CD8-positive, alpha-beta memory T cell (primary cell): ENCODE measurements at places on chromosomes 5 and 9.

- no peak for DNase-seq
Observed at GRCh38 chr5:141841378-141842180, 36.6 kb downstream of the PCDH1 start.

GRCh38 chr9:70494221-70494620 is 79.8 kb upstream of the KLF9 start:
- DNase-seq, result no peak

DNA sequence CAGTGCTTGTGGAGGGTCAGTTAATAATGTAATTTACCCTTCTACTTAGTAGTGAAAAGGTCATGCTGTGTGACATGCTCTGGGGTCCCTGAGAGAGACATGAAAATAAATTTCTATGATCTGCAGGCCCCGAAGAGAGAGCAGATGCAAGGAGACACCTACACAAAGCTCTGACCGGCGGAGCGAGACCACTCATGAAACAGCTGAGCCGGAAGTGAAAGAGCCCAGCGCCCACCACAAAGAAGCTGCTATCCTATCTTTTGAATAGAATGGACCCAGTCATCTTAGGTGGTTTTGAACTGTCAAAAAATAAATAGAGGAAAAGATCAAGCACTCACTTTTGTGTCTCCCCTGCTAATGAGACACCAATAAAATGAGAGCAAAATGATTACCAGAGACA is 190.0 kb downstream of the MED10 start:
- DNase-seq, result no peak

DNA sequence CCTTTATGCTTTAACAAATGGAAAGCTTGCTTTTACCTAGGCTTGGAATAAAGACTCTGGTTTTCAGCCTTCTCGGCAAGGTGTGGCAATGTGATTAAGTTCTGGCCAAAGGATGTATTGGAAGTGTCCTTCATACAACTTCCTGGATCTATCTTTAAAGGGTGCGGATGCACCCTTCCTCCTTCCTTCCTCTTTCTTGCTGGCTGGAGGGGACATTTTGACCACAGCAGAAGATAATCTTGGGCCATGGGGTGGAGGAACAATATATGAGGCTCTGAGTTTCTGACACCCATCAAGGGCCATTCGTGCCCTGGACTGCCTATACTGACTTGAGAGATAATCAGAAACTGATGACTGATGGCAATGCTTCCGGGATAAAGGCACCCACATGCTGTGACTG is 145.7 kb downstream of the ACER2 start:
- no peak for DNase-seq

- no peak for DNase-seq
Observed at GRCh38 chr9:22238809-22239684, 207.6 kb upstream of the DMRTA1 start.

DNA sequence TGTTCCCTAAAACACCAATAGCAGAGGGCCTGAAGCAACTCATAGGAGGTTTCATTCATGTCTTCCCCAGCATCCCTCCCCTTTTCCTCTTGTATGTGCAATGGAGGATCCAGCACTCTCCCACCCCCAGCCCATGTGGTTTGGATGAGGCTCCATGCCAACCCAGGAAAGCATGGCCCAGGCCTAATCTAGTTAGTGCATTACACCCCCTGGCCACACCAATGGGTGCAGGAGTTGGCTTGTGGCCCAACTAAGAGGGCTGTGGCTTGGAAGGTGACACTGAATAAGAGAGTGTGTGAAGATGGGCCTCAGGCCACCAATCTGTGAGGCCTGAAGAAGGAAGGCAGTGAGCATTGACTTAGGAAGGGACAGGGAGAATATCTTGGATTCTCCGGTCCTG is 70.8 kb upstream of the SMIM23 start:
- DNase-seq, result no peak

DNA sequence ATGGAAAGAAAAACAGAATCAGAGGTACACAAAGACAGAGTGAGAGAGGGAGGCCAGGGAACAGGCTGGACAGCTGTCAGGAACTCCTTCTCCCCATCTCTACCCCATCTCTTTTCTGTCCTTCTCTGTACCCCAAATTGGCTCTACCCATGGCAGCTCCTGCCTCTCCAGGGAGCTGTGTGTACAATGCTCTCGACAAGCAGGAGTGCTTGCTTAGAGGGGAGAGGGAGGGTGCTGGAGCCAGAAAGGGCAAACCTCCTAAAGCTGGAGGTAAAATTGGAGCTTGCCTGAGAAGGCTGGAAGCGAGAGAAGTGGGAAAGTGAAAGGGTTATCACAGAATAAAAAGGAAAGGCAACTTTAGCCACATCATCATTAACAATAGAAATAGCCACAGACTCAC is 6.4 kb downstream of the TPM2 start:
- no peak for DNase-seq

DNA sequence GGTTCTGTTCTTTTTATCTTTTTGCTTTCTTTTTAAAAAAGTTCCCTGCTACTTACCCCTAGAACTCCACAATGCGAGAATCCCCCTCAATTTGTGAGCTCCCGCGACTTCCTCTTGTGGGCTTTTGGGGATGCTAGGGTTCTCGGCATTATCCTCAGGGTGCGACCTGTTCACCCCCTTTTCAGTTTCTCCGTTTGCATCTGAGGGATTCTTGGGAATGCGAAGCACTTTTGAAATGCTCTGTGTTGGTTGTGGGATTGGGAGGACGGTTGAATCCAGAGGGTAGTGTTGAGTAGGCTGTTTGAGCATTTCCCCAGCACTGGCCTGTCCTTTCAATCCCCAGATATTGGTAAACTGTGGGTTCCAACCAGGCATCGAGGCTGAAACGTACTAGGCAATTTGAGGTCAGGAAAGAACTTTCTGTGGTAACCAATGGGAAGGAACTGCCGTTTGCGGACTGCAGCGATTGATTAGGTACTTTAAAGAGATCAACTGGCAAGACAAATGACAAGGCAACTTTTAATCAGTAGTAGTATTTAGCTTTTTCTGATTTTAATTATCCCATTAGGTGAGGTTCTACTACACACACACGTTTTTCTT is 415 bp downstream of the XRCC4 start:
- DNase-seq, result no peak

- no peak for DNase-seq
Observed at GRCh38 chr9:124442826-124443225, 7.4 kb upstream of the ADGRD2 start.

DNA sequence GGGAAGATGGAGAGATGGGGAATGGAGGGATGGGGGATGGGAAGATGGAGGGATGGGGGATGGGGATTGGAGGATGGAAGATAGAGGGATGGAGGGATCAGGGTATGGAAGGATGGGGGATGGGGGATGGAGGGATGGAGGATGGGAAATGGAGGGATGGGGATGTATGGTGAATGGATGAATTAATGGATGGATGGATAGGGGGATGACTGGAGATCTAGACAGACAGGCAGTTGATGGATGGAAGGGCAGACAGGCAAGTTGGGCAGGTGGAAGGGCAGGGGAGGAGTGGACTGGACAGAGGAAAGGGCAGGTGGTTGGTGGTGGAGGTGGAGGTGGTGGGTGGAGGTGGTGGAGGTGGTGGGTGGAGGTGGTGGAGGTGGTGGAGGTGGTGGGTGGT is 167.2 kb downstream of the C9orf50 start:
- no peak for DNase-seq

DNA sequence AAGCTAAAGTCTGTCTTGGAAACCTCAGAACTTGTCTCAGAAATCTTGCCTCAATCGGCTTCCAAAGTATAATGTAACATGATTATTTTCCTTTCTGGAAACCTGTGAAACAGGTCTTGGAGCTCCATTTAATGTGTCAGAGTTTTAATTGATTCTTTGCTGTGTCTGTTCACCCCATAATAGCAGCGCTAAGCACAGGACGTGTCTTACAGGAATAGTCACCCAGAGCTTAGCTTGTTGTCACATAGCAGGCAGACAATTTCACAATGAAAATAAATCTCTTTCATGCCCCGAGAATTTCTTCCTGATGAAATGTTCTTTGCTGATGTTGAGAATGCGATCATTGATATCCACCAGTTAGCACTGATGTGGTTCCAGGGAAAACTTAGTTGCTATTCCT is 40.2 kb upstream of the PTPN3 start:
- DNase-seq, result no peak

- no peak for DNase-seq
Observed at GRCh38 chr9:27367175-27367798, 70.3 kb upstream of the EQTN start.

DNA sequence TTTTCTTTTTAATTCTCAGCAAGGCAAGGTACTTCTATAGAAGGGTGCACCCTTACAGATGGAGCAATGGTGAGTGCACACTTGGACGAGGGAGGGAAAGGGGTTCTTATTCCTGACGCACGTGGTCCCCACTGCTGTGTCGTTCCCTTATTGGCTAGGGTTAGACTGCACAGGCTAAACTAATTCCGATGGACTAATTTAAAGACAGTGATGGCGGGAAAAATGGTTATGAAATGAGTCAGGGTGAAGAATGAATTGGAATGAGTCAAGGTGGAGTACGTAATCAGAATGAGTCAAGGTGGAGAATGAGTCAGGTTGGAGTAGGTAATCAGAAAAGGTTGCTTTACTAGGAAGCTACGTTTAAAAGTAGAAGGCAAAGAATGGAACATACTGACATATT is 2.1 kb upstream of the HMGCS1 start:
- DNase-seq, result no peak

- DNase-seq, result no peak
Observed at GRCh38 chr5:132816554-132816953, 3.5 kb downstream of the SOWAHA start.

DNA sequence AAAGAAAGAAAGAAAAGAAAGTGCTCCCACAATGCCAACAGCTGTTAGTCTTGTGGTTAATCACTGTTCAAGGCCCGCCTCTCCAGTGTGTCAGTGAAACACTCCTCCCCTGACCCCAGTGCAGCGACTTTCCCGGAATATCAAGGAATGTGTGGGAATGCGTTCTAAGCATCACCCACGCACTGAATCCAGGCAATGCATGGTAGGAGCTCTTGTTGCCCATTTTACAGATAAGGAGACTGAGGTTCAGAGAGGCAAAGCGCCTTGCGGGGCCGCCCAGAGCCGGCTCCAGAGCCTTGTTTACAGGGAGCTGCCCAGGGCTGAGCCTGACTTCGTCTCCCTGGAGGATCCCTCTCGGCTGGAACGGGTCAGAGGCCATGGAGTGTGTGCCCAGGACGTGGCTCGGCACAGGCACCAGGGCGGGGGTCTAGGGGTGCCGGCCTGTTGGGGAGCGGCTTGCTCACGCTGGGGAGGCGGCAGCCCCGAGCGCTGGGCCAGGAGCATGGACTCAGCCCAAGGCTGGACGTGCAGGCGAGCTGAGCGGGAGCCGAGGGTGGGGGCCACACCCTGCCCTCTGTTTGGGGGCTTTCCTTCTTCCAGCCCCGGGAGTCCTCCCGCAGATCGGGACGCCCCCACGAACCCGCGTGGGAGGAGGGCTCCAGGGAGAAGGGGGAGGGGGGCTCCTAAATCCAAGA is 823 bp downstream of the ST6GALNAC6 start:
- DNase-seq, result no peak

GRCh38 chr5:16082053-16082452 is 97.5 kb downstream of the MARCHF11 start:
- no peak for DNase-seq

DNA sequence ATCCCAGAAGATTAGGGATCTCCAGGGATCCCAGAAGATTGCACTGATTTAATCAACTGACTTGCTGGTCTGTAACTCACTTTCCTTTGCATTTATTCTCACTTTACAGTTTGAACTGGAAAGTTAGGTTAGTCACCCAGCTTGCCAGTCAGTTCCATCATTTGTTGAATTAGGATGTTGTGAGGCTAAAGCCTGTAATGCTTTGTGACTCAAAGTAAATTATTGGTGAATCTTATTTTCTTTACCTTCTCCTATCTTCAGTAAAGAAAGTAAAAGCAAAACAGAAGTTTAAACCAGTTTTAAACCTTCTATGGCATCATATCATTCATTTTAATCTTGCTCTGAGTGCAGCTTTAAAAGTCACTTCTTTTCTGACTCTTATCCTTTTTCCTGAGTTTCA is 85.8 kb downstream of the SLC44A1 start:
- DNase-seq, result no peak

GRCh38 chr5:31909073-31909472 is 265.0 kb downstream of the GOLPH3 start:
- no peak for DNase-seq

DNA sequence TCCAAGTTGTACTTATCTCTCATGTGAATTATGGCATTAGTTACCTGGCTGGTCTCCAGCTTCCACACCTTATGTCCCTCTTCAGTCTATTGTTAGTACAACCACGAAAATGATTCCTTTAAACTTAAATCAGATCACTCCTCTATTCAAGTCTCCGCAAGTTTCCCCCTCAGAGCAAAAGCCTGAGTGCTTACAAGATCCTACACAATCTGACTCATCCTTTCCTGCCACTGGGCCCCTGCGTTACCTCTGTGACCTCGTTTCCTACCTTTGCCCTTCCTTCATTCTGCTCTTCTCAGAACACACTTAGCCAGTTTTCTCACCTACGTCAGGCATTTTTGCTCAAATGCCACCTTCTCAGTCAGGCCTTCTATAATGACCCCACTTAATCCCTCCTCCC is 45.1 kb upstream of the GLIS3 start:
- DNase-seq, result no peak

- DNase-seq, result no peak
Observed at GRCh38 chr9:108972626-108973209, 38.5 kb downstream of the ABITRAM start.

- DNase-seq, result no peak
Observed at GRCh38 chr9:88234114-88234513, 95.8 kb upstream of the SPATA31C2 start.

- DNase-seq, result no peak
Observed at GRCh38 chr9:37534901-37535300, 41.3 kb downstream of the FBXO10 start.

DNA sequence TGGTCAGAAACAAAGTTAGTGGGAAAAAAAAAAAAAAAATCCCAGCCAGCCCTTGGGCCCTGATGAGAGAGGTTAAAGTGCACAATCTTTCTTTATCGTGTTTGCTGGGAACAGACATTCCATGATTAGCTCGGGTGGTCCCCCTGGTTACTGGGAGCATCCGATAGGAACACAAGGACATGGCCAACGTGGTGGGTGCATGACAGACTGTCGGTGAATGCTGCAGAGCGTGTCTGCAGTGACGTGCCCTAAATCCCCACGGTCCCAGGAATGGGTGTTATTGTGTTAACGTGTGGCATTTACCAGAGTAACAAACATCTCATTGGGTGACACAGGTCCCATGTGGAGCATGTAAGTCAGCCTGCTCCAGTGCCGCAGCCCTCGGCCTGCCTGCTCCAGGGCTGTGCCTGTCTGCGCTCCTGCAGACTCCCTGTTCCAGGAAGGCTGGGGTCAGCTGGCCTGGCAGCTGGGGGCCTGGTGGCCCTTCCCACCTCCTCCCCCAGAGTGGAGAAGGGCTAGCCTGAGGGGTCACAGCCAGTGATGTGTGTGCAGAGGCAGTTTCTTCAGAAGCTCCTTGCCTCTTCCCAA is 34.3 kb upstream of the TBC1D2 start:
- no peak for DNase-seq

DNA sequence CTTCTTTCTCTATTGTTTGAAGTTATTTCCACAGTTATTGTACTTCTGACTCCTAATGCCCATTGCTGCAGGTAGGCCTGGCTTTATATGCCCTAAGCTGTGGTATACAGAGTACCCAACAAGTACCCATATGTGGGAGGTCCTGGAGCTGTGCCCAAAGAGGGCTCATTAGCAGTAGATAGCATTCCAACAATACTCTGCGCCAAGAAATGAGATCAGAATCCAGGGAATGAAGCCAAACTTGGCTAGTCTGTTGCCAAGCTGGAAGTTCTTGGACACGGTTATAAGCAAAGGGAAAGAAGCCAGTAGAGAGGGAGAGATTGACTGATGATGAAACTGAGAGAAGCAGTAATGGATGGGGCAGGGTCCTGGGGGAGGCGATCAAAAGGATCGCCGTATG is 29.7 kb upstream of the FAM169A start:
- DNase-seq, result no peak
